ENCODE measurements at places on chromosomes 2 and 18.

GRCh38 chr18:60502591-60502990, 130.0 kb upstream of the MC4R start:
- no peak for DNase-seq

GRCh38 chr2:86476092-86476491, 34.9 kb downstream of the KDM3A start:
- no peak for DNase-seq

- DNase-seq: no peak
Measured at GRCh38 chr2:12636837-12637581, 79.7 kb upstream of the TRIB2 start.

DNA sequence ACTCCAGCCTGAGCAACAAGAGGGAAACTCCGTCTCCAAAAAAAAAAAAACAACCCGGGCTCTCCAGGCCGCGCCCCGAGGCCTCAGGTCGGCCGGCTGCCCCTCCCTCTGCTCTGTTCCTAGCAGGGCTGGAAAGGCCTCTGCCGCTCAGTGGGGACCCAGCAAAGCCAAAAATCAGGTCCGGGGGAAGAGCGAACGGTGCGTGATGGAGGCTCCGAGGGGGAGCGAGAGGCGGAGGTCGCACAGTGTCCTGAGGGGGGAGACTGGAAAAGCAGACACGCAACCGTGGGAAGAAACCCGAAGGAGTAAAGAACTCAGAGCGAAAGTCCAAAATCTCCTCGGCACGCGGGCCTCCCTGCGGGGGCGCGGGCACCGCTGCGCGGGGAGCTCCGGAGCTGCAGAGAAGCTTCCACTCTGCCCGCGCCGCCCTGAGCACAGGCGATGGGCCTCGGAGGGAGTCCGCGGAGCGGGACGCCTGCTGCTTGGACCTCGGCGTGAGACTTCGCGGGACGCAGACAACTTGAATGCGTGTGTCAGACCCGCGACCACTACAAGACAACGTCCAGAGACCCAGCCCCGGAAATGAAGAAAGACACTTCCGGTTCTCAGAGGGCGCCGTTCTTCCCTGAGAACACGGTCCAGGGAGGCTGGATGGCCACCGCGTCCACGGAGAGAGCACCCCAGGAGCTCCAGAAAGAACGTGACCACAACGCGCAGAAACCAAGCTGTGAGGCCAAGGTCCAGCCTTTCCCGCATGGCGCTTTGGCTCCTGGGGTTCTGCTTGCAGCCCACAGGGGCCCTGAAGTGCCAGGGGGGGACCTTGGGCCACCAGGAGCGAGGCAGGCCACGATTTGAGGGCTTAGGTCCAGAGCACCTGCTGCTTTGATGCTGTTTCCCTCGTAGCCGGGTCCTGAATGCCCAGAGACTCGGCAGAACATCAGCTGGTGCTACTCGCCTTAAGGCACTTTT, 219.8 kb downstream of the DPP10 start:
- DNase-seq: no peak

DNA sequence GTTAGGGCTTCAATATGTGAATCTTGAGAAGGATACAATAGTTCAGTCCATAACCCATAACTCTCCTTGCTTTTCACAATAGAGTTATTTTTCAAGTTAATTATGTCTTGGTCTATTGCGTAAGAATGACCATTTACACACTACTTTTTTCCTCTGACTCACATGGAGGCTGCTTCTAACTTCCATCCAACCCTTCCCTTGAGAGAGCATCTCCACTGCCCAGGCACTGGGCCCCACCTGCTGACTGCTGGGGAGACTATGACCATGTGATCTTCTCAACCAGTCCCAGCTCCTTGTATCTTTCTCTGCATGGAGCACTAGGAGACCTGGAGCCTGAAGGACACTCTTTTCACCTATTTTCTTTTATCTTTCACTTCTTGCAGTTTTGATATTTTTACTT, 251.5 kb downstream of the GPD2 start:
- no peak for DNase-seq

DNA sequence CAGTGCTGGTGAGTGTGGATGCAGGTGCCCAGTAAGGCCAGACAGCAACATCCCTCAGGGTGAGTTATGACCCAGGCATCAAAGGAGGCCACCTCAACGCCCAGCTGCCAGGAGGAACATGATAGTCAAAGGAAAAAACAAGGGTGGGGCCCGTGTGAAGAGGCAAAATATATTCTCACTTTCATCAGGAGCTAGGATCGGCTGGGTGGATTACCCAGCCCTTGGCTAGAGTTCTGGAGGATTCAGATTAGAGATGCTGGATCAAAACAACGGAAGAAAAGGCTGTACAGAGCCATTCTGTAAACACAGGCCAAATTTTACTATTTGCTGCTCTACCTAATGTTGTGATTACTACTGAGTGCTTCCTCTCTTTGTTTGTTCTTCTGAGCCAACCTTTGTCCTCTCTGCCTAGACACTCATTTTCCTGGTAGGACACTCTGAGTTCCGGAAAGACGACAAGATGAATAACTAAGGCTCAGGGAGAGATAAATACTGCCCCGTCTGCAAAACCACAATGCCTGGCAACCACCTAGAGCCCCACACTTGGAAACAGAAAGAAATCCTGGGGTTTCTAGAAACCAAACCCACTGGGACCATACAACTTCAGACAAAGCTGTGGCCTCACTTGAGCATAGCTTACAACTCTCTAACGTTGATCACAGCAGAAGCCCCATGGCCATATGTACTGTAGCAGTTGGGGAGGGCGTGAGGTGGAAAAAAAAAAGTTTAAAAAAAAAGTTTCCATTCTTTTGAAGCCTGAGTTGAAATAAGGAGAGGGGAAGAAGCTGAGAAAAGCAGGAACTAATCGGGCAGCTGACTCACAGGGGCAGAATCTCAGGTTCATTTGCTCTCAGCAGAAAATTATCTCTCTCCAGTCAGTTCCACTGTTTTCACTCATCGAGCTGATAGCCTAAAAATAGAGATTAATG, 17.8 kb upstream of the PMAIP1 start:
- DNase-seq: peak; percentile 74

DNA sequence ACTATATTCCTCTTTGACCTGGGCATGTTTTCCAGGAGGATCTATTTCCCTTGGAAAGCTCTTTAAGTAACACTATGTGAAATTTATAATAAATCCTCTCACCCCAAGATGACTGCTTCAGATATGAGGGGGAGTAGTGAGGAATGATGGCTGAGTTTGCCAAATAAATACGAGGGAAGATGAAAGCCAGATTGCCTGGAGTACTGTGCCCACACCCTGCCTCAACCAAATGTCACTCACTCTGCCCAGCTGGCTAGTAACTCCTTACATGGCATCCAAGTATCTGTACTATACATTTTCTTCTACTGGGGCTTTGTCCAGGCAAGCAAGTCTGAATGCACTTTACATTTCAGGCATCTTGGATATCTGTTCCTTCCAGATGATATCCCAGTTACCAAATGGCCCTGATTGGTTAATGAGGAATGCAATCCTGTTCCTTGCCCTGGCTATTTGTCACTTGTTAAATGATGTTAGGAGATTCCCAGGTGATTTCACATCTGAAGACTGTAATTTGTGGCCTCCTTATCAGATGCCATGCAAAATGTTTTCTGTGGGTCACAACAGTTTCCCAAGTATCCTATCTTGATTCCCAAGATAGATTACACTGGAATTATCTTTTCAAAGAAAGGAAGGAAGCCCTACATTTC, 191.8 kb downstream of the IKZF2 start:
- no peak for DNase-seq

DNA sequence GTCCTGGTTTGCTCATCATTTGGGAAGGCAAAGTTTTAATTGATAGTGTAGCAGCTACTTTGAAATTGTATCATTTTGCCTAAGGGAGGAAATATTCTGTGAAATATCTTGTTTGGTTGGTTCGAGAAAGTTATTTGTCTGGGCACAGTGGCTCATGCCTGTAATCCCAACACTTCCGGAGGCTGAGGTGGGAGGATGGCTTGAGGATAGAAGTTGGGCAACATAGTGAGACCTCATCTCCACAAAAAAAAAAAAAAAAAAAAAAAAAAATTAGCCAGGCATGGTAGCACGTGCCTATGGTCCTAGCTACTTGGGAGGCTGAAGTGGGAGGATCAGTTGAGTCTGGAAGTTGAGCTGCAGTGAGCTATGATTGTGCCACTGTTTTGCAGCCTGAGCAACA, 3.1 kb upstream of the ADGRF3 start:
- DNase-seq: no peak

DNA sequence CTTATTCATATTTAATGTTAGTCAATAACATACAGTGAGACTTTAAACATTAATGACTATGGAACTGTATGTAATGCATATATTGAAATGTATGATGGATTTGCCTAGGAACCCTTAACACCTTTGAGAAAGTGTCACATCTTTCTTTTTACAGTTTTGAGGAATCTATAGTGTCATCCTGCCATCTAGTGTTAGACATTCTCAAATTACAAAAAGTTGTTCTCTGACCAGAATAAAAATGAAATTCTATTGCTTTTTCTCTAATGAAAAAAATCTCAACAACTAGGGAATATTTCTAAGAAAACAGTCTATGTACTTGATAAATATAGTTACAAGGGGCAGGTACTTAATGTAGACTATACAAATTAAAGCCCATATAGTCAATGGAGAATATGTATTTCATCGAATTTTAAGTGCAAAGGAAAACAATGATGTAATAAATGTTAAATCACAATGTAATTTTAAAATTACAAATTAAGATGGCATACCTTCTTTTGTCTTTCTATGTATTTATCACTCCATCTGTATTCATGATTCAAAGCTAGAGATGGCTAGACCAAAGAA, 5.1 kb upstream of the CALCRL start:
- peak; percentile 37 for DNase-seq

DNA sequence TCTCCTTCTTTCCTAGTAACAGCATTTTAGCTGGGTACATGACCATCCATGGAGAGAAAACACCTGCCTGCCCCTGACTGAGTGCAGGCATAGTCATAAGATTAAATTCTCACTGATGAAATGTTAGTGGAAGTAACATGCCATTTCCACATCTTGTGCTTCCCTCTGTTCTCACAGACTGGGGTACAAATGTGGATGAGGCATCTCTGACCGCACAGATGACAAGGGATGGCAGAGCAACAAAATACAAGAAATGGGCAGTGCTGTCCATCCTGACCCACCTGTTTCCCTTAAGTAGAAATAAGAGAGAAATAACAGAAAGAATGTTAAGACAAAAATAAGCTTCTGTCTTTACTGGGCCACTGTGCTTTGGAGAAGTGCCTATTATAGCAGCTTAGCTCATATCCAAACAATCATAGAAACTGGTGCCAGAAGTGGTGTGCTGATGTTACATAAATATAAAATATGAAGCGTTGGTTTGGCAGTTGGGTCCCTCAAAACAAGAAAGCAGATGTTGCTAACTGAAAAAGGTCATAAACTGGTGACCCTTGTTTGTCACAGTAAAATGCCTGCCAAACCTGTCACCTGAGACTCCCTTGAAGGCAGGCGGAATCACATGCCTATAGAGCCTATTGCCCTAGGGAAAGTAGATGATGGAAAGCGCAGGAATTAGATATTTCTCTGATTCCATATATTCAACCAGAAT, 72.4 kb upstream of the CCDC150 start:
- DNase-seq: no peak

GRCh38 chr2:182726473-182726872, 10.4 kb downstream of the DNAJC10 start:
- no peak for DNase-seq

DNA sequence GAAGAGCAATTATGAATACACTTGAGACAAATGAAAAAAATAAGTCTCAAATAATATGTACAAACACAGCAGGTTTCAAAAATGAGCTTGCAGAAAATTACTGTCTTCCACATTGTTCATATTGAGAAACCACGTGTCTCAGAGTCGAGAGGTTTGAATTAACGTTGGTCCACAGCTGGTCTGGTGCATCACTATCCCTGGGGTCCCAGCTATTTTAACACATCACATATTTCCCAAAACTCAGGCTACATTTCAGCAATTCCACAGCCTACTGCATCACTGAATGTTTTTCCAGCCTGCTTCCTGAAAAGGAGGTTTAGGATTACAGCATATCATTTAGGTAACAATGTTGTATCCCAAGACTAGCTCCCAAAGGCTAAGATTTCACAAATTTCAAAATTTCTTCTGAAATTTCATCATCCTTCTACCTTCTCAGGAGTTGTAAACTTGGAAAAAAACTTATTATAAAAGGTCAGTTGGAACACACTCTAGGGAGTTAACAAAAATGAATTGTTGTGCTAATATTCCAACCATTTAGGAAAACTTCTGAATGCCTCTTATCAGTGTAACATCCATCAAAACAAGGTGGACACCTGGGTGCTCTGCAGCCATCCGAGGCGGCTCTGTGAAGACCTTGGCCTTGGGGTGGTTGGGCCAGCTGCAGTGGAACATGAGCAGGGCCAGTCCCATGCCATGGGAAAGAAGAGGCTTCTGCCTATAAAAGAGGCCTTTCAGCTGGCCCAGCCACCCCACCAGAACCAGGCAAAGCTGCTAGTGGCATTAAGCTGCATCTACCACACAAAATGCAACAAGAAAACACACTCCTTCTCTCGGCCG, 198.1 kb upstream of the RBBP8 start:
- no peak for DNase-seq

GRCh38 chr2:30192314-30192713, 39.0 kb upstream of the LBH start:
- no peak for DNase-seq

- DNase-seq: no peak
Measured at GRCh38 chr2:183666031-183666430, 541.8 kb downstream of the NUP35 start.

- DNase-seq: no peak
Measured at GRCh38 chr2:195367809-195368208, 289.2 kb upstream of the SLC39A10 start.
